ENCODE measurements at places on chromosomes 3 and 15.
A peak's percentile ranks its signal among the peaks of the same experiment; 100 is the strongest.

DNA sequence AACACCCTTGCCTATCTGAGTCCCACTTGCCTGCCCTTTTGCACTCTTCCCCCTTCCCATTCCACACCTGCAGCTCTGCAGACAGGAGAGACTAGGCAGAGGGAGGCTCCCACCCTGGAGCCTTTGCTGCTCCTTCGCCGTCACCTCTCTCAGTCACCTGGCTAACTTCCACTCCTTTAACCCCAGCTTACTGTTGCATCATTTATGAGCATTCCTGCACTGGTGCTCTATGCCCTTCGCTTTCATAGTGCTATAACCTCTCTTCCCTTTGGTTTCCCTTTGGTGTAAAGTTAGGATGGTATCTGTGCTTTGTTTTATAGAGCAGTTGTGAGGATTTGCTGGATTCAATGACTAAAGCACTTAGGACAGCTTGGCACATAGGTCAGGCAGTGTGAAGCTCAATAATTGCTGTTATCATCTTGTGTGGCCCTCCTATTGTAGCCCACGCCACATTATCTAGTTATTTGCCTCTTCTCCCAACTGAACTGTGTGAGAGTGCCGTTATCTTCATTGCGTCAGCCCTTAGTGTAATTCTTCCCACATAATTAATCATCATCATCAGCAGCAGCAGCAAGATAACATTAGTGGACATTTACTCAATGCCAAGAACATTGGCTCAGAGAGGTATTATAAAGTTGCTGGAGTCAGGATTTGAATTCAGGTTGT, 253.9 kb downstream of the CACNA2D3 start:
- no peak for DNase-seq

DNA sequence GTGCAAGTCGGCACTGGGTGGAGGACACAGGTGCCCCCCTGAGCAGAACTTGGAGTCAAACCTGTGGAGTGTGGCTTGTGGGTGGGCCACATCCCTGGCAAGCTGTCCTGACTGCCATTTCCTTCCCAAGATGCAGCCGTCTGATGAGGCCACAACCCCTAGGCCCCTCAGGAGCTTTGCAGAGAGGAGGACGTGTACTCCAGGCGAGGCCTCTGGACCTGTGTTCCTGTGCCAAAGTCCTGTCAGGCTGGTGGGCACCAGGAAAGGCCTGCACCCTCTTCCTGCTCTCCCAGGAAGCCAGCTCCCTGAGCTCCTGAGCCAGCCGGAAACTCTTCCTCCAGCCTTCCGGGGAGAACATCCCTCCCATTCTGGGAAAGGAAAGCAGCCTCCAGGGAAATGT, 48.5 kb downstream of the CMTM6 start:
- DNase-seq = no peak

DNA sequence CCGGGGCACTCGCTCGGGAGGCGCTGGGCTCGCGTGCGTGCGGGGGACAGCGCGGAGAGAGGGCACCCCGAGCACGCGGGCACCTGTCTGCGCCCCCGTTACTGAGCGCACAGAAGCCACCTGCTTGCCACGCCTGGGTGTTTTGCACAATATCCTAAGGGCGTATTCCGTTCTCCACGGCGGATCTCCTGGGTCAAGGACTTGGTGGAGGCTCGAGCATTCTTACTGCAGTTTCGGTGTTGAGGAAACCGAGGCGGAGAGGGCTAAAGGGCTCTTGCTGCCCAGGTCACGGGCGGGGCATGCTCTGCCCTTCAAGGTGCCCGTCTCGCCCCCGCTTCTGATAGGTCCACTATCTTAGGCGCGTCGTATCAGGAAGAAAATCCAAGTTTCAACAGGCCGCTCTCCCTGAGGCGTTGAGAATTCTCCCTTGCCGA, 526 bp downstream of the GPD1L start:
- DNase-seq = no peak

GRCh38 chr3:128400671-128401070, 66.0 kb downstream of the DNAJB8 start:
- no peak for DNase-seq

- no peak for DNase-seq
These were observed 151.2 kb downstream of the FOXP1 start for GRCh38 chr3:71432044-71432975.

DNA sequence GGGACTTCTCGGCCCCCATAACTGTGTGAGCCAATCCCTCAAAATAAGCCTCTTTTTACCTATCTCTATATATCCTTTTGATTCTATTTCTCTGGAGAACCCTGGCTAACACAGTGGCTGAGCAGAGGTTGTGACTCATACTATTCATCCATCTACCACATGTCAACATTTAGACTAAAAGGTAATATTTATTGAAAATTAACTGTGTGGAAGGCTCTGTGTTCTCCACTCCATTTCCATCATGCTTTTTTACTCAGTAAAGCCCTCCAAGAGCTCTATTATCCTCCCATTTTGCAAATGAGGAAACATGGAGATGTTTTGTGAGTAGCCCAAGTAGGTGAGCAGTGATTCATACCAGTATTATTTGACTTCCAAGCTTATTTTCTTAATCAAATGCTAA, 217.9 kb upstream of the DCBLD2 start:
- DNase-seq = no peak

DNA sequence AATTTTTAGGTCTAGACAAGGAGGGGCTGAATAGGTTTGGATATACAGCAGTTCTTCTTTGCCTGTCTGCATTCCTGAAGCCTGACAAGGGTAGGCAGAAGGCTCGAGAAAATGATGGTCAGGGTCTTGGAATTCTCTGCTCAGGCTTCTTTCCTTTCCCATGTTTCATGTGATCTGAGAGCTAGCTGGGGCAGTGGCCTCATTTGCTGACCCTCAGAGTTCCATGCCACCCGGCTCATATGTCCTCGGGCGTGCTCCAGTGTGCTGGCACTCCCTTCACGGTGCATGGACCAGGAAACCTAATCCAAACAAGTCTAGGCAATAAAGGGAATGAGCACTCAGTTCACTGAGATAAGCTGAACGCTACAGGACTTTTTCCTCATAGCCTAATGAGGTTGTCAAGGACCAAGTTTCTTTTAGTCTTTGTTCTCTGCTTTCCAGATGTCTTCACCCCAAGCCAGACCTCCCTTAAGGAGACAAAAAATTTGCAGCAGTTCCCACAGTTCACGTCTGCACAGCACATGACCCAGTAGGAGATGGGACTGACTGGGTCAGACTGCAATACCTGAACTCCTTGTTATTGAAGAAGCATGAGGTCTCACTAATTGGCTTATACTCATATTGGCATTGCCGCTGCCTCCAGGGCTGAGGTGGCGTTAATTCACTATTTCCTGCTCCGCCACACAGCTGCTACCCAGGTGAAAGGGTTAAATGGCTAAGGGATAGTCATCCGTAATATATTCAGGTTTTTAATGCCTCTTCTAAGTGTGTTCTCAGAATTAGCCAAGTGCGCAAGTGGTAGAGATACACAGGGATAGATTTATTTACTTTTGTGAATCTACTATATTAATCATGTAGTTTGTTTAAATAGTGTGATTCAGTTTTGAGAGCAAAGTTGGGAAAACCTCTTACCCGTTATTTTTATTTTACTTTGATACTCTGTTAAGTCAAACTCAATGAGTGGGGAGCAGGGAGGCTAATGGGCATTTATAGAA, 15.3 kb upstream of the RTP4 start:
- DNase-seq = no peak

- DNase-seq = no peak
These were observed 235.5 kb downstream of the UBE2E2 start for GRCh38 chr3:23438657-23439056.

DNA sequence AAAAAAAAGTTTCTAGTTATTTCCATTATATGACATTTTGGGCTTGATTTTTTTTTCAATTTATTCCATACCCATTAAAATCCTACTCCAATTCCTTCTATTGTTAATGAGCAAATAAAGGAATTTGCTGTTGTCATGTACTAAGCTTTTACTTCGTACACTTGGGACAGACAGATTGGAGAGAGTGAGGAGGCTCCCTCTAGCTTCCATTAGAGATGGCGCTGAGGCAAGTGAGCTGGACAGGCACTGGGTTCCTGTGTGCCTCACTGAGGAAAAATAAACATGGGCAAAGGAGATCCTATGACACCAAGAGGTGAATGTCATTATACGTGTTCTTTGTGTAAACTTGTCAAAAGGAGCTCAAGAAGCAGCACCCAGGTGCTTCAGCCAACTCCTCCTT, 441.1 kb upstream of the MDFIC2 start:
- DNase-seq = no peak

- DNase-seq = no peak
These were observed 189.6 kb upstream of the THBS1 start for GRCh38 chr15:39391230-39391629.

- peak; percentile 36 for DNase-seq
These were observed 27.8 kb upstream of the ITPKA start for GRCh38 chr15:41465822-41466421.

DNA sequence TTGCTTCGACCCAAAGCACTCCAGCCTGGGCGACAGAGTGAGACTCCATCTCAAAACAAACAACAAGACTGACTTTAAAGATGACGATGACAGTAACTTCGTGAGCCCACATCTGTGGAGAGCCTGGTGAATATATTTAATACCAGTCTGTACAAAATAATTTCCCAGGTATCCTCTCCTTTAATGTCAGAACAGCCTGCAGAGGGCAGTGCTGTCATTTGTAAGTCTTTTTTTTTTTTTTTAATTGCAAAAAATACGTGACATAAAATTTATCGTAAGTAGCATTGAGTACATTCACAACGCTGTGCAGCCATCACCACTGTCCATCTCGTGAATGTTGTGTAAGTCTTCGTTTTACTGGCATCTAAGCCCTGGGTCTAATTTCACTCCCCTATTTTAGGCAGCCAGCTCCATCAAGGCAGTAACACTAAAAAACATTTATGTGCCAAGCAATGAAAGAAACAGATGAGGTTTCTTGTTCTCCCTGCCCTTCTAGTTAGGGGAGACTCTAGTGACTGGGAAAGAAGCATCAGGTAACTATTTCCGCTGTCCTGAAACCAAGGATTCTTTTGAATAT, 1.4 kb downstream of the HTD2 start:
- peak; percentile 29 for DNase-seq

DNA sequence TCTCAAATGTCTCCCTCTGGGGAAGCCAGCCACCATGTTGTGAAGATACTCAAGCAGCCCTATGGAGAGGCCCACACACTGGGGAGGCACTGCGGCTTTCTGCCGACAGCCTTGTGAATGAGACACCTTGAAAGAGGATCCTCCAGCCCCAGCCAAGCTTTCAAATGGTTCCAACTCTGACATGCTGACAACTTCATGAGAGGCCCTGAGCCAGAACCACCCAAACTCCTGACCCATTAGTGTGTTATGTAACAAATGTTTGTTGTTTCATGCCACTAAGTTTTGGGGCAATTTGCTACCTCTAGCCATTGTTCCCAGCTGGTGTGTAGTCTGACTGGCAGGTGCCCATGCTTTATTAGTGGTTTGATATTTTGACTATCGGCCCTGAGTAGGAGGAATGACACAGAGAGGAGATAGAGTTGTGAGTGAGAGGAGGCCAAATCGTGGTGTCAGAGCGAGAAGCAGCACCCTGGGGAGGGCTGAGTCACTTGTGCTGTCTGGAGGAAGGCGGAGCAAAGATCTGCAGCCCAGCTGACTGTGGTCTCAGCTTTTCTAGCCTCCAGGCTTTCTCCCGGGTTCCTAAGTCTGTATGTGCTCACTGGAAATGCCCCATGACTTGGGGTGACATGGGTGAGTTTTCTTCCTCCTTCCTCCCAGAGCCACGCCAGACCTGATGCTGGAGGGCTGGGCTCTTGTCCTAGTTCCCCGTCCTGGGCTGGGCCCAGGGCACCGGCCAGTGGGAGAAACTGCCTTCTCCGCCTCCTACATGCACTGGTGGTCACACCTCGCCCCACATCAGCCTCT, 56.7 kb upstream of the BLM start:
- DNase-seq = peak; percentile 70

DNA sequence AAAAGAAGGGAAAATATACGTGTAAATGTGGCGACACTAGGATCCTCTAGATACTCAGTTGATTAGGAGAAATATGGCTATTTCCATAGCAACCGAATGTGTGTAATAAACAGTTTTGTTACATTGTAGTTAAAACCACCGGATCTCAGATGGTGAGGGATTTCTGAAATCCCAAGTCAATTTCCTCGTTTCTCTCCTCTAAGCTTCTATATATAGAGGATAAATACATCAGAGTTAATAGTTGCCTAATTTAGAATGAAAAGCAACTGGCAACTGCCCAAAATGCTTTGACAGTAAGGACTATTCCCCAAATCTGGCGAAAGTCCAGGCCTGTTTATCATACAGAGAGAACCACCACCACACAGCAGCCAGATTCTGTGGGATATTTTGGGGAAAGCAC, 112.6 kb downstream of the GABRB3 start:
- no peak for DNase-seq

GRCh38 chr3:181896605-181897004, 184.9 kb downstream of the SOX2 start:
- no peak for DNase-seq

GRCh38 chr3:136235545-136235944, 14.6 kb upstream of the PCCB start:
- DNase-seq = no peak

- DNase-seq = peak; percentile 46
These were observed 18.3 kb downstream of the TGM4 start for GRCh38 chr3:44892689-44893088.

DNA sequence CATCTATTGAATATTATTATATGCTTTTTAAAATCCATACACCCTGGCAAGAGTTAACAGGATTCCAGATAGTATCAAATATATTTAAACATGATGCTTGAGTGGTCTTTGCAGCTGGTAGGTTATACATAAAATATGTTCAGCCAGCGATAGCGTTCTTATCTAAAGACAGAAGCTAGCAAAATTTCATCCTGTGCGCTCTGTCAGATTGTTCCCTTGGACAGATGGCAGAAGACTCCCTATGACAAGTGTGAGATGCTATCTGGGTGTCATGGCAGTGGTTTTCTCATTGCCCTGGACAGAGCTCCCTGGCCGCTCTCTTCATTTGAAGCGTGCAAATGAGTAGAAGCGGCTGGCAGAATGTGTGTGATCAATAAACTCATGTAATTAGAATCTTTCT, 175.2 kb upstream of the SOX14 start:
- no peak for DNase-seq

DNA sequence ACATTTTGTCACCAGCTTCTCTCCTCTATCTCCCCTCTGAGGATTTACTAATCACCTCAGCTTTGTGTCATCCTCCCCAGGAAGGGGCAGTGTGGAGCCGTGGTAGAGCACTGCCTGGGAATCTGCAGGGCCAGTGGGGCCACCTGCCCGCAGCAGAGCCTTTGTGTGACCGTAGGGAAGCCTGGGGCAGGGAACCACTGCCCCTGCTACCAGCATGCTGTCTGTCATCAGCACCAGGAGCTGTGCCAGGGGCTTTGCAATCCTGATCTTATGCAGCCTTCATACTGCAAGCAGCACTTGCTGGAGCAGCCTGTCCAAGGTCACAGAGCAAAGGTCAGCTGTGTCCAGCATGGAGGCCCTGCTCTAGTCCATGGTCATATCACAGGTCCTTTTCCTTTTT, 170.2 kb upstream of the IL12A start:
- no peak for DNase-seq
